Lower leg skin (tissue), 4 donors: ENCODE measurements at places on chromosomes 4 and X. TPM values are rescaled to one million over a fixed set of nuclear protein-coding genes. Genes with fewer than 3 reads are reported as not detected.

POU4F2 gene
- not detected for total RNA-seq

DNA sequence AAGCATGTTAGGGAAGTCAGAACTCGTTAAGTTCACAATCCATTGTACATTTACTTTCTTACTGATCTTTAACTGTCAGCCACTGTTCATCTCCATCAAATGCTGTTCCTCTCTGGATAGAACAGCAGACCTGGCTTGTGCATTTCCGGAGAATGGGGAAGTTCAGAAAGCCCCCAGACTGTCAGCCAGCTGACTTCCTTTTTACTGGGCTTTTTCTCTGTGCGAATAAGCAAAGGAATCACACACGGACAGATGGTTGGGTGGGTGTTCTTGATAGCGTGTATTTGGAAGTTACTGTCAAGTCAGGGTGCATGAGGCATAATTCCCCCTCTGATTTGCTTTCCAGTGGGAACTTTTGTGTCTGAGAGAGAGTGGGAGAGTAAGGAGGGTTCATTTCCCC is 56.8 kb downstream of the TSPAN7 start:
- no peak for DNase-seq

DNA sequence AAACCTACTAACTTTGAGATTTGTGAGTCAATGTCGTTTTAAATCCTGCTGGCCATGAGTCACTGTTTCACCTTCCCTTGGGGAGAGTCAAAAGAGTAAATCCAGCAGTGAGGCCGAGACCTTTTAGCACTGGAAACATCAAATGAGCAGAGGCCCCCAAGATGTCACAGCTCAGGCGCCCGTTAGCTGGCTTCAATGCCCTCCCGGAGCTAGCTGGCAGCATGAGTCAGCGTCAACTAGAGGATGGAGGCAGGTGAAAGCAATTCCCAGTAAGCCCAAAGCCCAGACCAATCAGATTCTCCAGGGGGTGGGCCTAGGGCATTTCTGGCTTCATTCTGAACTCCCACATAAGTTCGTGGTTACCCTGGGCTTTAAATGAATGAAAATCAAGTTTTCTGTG is 170.9 kb downstream of the CLCN4 start:
- no peak for DNase-seq

VSIG4 gene
- total RNA-seq: 25.3 TPM
